Mucosa of descending colon (tissue), 3 donors: ENCODE measurements at places on chromosomes 2 and 18.

DNA sequence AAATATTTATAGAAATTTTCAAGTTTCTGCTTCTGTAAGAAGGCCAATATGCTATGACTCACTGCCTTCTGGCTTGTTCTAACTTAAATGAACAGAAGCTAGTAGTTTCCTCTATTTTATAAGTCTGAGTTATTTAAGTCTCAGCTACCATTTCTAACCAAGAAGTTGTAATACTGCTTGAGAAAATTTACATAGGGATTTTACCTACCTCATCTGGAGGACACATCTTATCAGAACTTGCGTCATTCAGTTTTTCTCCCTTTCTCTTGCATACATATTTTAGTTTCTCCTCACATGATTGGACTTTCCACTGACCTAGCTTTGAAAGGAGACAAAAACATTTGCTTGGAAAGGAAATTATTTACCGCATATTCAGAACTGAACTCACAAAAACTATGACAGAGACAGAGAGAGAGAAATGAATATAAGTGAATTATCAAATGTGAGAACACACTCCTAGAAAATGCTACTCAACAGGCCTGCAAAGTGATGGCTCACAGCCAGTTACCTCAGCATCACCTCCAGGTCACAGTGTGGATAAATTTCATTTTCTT lies 81.1 kb upstream of the CD302 start:
- no peak for DNase-seq

DNA sequence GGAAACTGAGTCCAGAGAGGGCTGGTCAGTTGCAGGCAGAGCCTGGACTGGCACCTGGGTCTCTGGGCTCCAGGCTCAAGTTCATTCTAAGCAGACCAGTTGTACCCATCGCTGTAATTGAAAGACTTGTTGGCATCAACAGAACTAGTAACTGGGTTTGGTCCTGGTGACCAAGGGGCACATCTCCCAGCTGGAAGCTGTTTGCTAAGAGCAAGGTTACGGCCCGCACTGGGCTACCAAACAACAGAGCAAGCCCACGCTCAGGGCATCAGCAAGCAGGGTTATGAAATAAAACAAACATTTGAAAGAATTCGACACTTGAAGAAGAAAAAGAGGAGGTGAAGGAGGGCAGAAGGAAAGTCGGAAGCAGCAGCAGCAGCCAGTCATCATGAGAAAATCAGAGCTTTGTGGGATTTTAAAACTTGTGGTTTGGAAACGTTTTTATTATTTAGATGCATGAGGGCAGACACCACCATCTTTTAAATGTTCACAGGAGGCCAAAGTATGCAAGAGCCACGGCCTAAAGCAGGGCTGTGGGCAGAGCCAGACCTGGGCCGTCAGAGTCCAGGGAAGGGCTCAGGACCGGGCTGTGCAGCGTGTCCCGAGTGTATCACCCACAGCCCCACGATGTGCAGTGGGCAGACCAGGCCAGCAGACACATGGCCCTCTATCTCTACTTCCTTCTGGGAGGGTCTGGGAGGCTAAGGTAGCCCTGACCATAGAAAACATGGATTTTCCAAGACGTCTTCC lies 220.3 kb downstream of the BCL2 start:
- peak; percentile 44 for DNase-seq

DNA sequence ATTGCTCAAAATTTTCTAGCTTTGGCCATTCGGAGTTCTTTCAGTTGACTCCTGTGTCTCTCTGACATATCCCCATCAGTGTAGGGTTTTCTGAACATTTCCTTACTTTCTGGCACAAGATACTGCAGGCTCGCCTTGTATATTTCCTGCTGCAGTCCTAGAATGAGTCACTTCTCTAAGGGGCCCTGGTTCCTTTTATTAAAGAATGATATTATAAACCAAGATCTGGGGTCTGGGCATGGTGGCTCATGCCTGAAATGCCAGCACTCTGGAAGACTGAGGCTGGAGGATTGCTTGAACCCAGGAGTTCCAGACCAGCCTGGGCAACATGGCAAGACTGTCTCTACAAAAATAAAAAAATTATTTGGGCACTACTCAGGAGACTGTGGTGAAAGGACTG lies 3.0 kb upstream of the RPL37A start:
- no peak for DNase-seq

- DNase-seq, result peak; percentile 71
These were observed 32.1 kb downstream of the MRPL44 start for GRCh38 chr2:223989206-223989855.

- DNase-seq, result no peak
These were observed 95.6 kb upstream of the THOC1 start for GRCh38 chr18:363301-364085.

DNA sequence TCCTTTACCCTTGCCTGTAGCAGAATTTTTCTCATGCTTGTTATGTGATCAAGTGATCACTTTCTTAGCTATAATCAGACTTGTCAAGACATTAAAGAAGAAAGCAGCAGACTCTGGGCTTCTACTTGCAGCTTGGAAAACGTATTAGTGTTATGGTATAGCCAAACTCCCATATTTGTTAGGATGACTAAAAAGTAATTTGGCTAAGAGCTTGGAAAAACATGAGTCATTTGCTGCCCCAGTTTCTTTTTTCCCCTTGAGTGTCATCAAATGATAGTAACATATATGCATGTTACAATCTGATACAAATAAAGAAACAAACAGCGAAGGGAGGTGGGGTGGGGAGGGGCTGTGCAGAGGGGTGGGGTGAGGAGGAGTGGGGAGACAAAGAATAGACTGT lies 155.5 kb downstream of the IKZF2 start:
- DNase-seq, result no peak

GRCh38 chr2:8103085-8103708 lies 578.7 kb upstream of the ID2 start:
- DNase-seq, result no peak

GRCh38 chr2:136777391-136777790 lies 12.0 kb downstream of the THSD7B start:
- no peak for DNase-seq

DNA sequence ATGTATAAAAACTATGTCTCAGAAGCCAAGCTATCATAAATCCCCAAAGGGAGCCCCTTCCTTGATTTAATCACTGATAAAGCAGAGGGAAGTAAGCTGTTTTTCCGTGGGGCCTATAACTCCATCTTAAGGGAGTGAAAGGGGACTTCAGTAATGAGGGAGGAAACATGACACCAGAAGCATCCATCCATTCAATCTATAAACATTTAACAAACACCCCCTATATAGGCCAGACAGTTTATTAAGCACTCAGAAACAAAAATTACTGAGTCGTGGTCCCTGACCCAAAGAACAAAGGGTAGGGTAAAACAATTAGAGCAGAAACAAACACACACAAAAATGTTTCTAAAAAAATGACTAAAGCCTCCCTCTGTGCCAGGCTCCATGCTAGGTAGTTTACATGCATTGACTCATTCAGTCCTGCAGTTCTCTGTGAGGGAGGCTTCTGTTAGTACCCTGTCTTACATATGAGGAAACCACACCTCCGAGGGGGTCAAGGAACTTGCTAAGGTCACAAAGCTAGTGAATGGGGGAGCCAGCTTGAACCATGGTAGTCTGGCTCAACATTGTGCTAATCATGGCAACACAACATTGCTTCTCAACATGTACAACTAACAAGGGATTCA lies 472.1 kb downstream of the CDH2 start:
- DNase-seq, result no peak

GRCh38 chr2:97752342-97753334 lies 39.3 kb downstream of the ZAP70 start:
- no peak for DNase-seq

- DNase-seq, result no peak
These were observed 44.2 kb downstream of the FARSB start for GRCh38 chr2:222611684-222612083.

- no peak for DNase-seq
These were observed 2067.7 kb downstream of the SUCLG1 start for GRCh38 chr2:82391386-82391785.

- DNase-seq, result no peak
These were observed 13.3 kb upstream of the ZEB2 start for GRCh38 chr2:144533221-144533620.

DNA sequence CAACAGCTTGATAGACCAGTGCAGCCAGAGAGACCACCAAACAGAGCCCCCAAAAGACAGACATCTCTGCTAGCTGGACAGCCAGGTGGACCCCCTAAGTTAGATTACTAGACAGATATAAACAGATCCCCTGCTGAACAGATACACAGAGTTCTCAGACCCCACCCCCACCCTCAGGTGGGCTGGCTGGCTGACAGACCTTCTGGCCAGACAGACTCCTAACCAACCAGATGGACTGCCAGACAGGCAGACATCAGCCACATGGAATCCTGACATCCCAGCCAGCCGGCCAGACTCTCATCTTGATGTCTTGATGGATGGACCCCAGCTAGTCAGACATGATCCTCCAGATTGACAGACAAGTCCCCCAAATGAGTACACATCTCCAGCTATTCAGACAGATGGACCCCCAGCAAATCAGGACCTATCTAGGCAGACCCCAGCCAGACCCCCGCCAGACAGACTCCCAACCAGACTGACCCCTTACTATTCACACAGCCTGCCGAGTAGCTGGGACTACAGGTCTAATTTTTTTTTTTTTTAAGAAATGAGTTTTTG lies 18.0 kb downstream of the PTPN18 start:
- no peak for DNase-seq

DNA sequence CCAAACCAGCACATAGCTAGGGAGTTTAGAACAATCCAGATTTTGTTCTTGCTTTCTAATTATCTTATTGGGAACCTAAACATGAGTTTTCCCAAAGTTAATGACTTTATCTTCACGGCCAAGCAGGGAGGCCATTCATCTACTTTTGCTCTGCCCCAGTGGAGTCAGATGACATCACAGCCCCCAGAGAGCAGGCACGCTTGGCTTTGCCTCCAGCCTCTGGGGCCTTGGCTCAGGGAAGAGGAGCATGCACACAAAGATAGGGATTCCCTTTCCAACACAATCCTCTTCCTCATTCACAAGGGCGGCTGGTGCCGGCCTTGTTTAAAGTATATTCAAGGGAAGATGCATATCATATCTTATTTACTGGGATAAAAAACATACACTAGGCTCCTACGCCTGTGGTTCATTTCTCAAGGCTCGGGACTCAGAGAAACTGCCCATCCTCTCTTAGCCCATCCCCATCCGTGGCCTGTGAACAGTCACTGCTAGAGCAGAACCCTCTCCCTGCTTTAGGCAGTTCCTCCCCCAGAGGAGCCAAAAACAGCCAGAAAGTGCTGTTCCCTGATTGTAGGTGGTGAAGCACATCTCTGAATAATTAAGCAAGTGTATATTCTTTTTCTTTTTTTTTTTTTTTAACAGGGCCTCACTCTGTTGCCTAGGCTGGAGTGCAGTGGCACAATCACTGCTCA lies 21.2 kb downstream of the TGFA start:
- DNase-seq, result no peak

DNA sequence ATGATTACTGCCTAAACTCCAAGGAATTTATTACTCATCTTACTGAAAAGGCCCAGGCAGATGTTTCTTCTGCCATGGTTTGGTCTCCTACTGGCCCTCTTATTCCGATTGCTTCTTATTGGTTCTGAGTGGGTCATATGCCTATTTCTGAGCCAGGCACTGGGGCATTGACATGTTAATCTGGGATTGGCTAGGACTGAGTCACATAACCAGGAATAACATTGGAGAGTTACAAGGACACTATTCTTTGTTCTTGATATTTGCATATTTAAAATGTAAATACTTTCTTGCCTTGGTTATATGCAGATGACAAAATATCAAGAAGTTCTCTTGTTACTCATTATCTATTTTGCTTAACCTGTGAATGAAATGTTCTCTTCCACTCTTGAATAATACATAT lies 534.4 kb upstream of the SLC39A10 start:
- no peak for DNase-seq

DNA sequence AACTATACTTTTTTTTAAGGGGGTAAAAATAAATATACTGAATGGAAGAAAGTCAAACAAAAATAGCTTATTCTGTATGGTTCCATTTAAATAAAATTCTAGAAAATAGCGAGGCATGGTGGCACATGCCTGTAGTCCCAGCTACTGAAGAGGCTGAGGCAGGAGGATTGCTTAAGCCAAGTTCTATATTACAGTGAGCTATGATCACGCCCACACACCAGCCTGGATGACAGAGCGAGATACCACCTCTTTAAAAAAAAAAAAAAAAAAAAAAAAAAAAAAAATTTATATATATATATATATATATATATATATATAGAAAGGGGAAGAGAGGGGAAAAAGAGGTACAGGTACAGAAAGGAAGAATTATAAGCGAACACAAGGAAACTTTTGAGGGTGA lies 77.7 kb downstream of the MEMO1 start:
- DNase-seq, result no peak
